Breast epithelium (tissue), 4 donors: ENCODE measurements at places on chromosomes 2 and 18. TPM values are rescaled to one million over a fixed set of nuclear protein-coding genes. Genes with fewer than 3 reads are reported as not detected.

The STRN gene
- total RNA-seq, result 27.2 TPM

The DLGAP1 gene
- total RNA-seq, result 0.96 TPM

The KCNJ3 gene
- under 0.01 TPM for total RNA-seq

The GALR1 gene
- under 0.01 TPM for total RNA-seq

The BAZ2B gene
- 143 TPM for total RNA-seq

The PARD3B gene
- 24.6 TPM for total RNA-seq

The AGXT gene
- total RNA-seq, result under 0.01 TPM

The MAPK4 gene
- 1.3 TPM for total RNA-seq

DNA sequence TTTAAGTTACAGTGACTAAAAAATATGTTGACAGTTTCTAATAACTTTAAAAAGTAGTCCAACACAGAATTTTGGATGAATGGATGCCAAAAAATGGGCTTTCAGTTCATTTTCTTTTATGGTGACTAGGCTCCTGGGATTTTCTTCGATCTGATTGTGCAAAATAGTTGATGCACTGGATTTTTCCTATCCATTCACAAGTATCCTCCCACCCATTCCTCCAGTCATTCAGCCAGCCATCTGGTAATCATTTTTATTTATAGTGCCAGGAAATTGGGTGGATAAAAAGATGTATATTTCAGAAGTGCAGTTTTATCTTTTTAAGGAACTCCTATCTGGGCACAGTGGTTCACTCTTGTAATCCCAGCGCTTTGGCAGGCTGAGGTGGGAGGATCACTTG lies 175.1 kb downstream of the PTPRM start:
- no peaks in the 10 kb centered on the region for H3K4me1 ChIP-seq
- no peaks in the 10 kb centered on the region for H3K27me3 ChIP-seq
- H3K36me3 ChIP-seq, result no peaks in the 10 kb centered on the region
- DNase-seq, result no peak

- no peaks in the 10 kb centered on the region for H3K4me1 ChIP-seq
- no peak overlapping the region for H3K27ac ChIP-seq
- no peaks in the 10 kb centered on the region for H3K36me3 ChIP-seq
- H3K4me3 ChIP-seq, result no peak overlapping the region
Measured at GRCh38 chr2:208179028-208179609, 10.7 kb downstream of the C2orf80 start.

- H3K36me3 ChIP-seq, result no peaks in the 10 kb centered on the region
- DNase-seq, result no peak
- H3K27me3 ChIP-seq, result no peaks in the 10 kb centered on the region
- no peak overlapping the region for H3K27ac ChIP-seq
- no peak overlapping the region for H3K4me3 ChIP-seq
Measured at GRCh38 chr2:222878301-222878876, 17.6 kb downstream of the ACSL3 start.

- H3K27me3 ChIP-seq, result no peaks in the 10 kb centered on the region
- DNase-seq, result no peak
- H3K4me3 ChIP-seq, result no peak overlapping the region
- no peaks in the 10 kb centered on the region for H3K4me1 ChIP-seq
- H3K27ac ChIP-seq, result no peak overlapping the region
Measured at GRCh38 chr18:54983041-54983686, 23.9 kb upstream of the CCDC68 start.

GRCh38 chr2:49796266-49796665 lies 642.0 kb upstream of the FSHR start:
- no peaks in the 10 kb centered on the region for H3K36me3 ChIP-seq
- no peak overlapping the region for H3K27ac ChIP-seq
- no peaks in the 10 kb centered on the region for H3K4me1 ChIP-seq
- H3K4me3 ChIP-seq, result no peak overlapping the region
- DNase-seq, result no peak

- H3K36me3 ChIP-seq, result no peaks in the 10 kb centered on the region
- no peaks in the 10 kb centered on the region for H3K27me3 ChIP-seq
- H3K27ac ChIP-seq, result no peak overlapping the region
- DNase-seq, result no peak
Measured at GRCh38 chr2:122210065-122210464, 454.6 kb downstream of the TSN start.

DNA sequence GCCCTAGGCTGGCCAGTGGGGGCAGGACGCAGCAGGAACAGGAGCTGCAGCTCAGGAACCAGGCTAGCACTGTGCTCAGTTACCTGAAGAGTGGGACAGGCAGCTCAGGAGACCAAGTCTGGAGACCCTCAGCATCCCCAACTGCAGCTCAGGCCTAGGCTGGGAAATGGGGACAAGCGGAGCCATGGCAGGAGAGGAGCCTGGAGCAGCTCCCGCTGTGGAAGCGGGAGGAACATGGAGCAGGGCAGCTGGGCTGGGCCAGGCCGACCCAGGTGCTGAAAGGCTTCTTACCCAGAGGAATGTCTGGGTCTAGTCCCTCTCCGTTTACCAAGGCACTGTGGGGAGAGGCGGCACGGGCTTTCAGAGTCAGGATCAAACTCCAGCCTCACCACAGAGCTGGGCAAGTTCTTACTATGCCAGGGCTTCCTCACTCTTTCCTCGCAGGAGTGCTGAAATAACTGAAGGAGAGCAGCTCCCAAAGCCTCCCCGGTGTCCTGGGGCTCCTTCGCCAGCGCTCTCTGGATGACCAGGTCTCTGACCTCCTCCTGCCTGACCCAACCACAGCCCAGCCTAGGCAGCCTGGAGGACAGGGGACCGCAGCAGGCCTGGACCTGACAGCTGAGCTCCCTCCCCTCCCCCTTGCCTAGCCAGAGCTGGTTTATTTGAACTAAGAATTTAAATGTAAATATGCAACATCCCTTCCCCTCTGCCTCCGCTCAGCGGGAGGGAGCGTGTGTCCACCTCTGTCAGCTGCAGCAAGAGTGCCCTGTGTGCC lies 247.8 kb upstream of the SIX2 start:
- no peak overlapping the region for H3K4me3 ChIP-seq
- DNase-seq, result no peak
- H3K36me3 ChIP-seq, result no peaks in the 10 kb centered on the region
- H3K27me3 ChIP-seq, result no peaks in the 10 kb centered on the region

- H3K4me3 ChIP-seq, result no peak overlapping the region
- H3K4me1 ChIP-seq, result no peaks in the 10 kb centered on the region
- H3K36me3 ChIP-seq, result no peaks in the 10 kb centered on the region
- DNase-seq, result no peak
- H3K27me3 ChIP-seq, result no peaks in the 10 kb centered on the region
- H3K27ac ChIP-seq, result no peak overlapping the region
Measured at GRCh38 chr18:79495591-79496071, 99.9 kb downstream of the NFATC1 start.

GRCh38 chr18:54280220-54280569 lies 10.9 kb downstream of the POLI start:
- no peaks in the 10 kb centered on the region for H3K27me3 ChIP-seq
- DNase-seq, result no peak
- no peak overlapping the region for H3K27ac ChIP-seq
- no peaks in the 10 kb centered on the region for H3K4me1 ChIP-seq

GRCh38 chr2:11187731-11188130 lies 32.5 kb downstream of the SLC66A3 start:
- H3K27ac ChIP-seq, result no peak overlapping the region
- no peaks in the 10 kb centered on the region for H3K27me3 ChIP-seq
- no peak for DNase-seq
- H3K4me3 ChIP-seq, result no peak overlapping the region
- no peaks in the 10 kb centered on the region for H3K4me1 ChIP-seq

- no peaks in the 10 kb centered on the region for H3K4me1 ChIP-seq
- H3K4me3 ChIP-seq, result no peak overlapping the region
- H3K36me3 ChIP-seq, result no peaks in the 10 kb centered on the region
- H3K27me3 ChIP-seq, result no peaks in the 10 kb centered on the region
- no peak overlapping the region for H3K27ac ChIP-seq
Measured at GRCh38 chr2:137262594-137262993, 497.2 kb downstream of the THSD7B start.

DNA sequence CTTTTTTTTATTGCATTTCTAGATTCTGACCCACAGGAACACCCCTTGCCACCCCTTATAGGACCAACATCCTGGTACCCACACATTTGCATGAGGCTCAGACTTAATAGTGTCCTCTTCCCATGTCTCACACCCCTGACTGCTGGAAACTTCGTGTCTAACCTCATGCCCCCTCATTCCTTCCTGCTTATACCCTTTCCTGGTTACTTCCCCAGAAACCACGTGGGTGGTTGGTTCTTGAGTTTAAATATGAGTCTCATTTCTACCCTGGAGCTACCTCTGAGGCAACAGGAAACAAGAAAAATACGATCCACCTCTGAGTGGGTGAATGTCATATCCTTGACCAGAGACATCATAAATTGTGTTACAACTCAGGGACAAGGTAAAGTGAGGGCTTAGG lies 1.6 kb downstream of the TNP1 start:
- DNase-seq, result no peak
- H3K4me3 ChIP-seq, result no peak overlapping the region
- H3K36me3 ChIP-seq, result no peaks in the 10 kb centered on the region
- H3K27ac ChIP-seq, result no peak overlapping the region
- no peaks in the 10 kb centered on the region for H3K4me1 ChIP-seq
- no peaks in the 10 kb centered on the region for H3K27me3 ChIP-seq
